Right forelimb (tissue), 1 donor: ENCODE measurements at places on chromosomes 3 and 15.

DNA sequence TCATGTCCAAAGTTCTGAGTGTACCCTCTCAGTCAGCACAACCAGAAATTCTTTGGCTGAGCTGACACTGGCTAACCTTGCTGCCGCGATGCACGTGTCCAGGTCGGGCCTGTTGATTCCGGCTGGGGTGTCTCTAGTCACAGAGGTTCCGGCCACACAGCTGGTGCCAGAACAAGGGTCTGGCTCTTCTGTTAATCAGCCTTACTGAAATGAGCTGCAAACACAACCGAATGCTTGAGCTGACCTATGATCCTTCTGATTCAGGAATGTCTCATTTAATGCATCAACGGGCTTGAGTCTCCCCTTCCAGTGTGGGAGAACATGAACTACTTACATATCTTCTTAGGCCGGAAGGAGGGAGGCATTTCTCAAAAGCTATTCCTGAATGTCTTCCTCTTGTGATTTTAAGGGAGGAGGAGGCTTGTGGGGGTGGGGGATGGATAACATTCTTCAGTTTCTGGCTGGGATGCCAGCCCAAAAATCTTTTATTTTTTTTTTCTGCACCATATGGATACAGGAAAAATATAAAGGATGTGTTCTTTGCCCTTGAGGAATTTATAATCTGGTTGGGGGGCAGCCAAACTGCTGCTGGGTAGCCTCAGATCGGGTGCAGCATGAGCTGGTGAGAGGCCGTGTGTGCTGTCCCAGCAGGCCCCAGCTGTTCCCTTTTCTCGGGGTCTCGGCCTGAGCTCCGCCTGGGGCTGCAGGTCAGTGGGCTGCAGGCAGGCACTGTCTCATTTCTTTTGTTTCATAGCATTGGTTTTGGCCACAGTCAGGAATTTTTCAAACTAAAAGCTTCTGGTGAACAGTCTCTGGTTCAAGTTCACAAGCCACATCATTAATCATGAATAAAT, 319.1 kb upstream of the TBL1XR1 start:
- no peak for DNase-seq

DNA sequence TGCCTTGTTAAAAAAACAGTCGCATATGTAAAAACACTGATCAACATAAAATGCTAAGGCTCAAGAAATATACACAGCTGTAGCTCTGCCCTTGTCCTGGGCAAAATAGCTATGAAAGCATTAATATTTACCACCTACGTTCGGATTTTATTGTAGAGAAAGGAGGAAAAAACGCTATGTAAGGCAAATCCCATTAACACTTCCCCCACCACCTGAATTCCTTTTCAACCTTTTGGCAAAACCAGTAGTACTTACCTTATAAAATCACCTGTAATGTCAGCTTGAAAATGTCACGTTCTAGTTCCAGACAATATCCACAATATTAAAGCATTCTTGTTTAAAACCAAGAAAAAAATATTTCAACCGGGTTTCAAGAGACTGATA, 3.6 kb downstream of the TRA2B start:
- DNase-seq = no peak

GRCh38 chr15:34588046-34588674, 4.7 kb upstream of the GOLGA8B start:
- no peak for DNase-seq

DNA sequence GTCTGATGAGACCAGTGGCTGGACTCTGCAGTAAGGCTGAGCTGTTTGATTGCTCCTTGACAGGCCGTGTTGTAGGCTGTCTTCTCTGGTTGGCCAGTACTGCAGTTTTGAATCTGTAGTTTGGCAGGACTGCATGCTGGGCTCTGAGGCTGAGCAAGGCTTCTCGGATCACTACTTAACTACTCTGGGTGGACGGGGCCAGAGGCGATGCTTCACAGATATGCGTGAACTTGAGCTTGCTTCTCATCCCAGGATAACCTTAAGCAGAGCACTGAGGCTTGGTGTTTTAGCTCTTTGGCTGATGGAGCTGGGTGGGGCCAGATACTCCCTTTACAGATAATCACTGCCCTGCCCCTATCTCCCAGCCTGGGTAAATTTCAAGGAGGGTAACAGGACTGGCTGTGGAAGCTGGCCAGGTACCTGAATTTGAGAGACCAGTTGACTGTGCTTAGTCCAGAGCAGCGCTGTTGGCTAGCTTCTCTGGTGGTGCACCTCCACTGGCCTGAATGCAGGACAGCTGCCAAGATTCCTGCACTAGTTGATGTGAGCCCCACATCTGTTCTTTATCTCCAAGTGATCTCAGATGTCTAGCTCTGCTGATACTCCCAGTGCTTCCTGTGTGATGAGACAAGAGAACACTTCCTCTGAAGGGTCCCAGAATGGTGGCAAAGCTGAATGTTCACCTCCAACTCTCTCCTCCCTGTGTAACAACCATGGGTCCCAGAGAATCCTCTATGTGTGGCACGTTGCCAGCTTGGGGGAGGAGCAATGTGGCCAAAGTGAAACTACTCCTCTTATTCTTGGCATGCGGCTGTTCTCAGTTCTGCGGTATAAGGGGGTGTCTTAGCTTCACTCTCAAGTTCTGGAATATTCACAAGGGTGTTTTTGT, 37.9 kb downstream of the RPL39L start:
- DNase-seq = peak; percentile 86

- no peak for DNase-seq
These were observed 117.4 kb upstream of the ZBED2 start for GRCh38 chr3:111712294-111713167.

DNA sequence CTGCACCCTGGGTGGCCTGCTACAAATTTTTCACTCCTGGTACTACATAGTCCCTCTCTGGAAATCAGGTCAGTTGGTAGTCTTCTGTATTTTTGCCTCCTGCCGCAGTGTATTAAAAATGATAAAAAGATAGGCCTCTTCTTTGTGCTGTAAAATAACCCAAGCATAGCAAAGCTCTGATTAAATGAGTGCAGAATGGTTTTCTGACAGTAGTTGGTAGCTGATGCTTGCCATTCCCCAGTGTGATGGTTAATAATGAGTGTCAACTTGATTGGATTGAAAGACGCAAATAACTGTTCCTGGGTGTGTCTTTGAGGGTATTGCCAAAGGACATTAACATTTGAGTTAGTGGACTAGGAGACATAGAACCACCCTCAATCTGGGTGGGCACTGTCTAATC, 264.4 kb upstream of the ZNF717 start:
- no peak for DNase-seq

DNA sequence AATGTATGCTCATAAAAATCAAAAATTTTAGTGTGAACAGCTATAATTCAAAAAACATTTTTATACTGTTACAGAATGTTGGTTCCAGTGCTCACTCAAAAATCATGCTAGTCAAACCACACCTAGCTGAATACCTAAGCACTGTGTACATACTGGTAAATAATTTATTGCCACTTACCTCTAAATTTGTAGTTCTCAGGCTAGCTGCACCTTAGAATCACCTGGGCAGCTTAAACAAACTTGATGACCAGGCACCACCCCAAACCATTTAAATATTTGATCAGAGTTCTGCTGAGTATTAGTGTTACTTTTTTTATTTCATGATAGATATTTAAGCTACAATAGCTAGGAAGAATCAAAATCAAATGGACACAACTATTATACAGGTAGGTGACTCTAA, 32.3 kb upstream of the TMCO5A start:
- no peak for DNase-seq

GRCh38 chr15:25469377-25469776, 30.6 kb upstream of the UBE3A start:
- no peak for DNase-seq

- no peak for DNase-seq
These were observed 837.2 kb downstream of the NTRK3 start for GRCh38 chr15:87419344-87419743.

DNA sequence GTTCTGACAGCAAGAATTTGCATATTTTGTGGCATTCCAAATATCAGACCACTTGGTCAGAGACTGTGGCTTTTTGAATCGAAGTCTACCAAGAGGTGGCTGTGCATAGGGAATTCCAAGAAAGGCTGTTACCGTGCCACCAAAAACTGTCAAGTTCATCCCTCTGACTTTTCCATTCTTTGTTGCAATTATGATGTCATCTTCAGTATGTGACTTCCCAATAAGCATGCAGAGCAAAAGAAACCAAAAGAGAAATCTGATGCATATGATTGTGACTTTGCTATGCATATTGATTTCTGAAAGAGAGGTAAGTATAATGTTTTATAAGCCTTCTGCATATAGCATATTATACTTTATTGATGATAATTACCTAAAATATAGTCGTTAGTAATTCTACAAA, 6.5 kb downstream of the BCHE start:
- no peak for DNase-seq

GRCh38 chr15:83066734-83067637, at the start of gene BTBD1:
TSS of gene BTBD1 (minus strand) at chr15:83067252. CDS start at chr15:83067151, 101 bp downstream.
- DNase-seq = peak; percentile 94

GRCh38 chr3:146160964-146161662, at the start of gene PLOD2:
TSS of gene PLOD2 (minus strand) at chr3:146161184. CDS start at chr3:146160989, 195 bp downstream.
- peak; percentile 90 for DNase-seq

GRCh38 chr3:196214783-196215441, 1.4 kb upstream of the SLC51A start:
- no peak for DNase-seq
